ENCODE measurements at places on chromosomes 4 and X.

GRCh38 chr4:123278755-123279154, 117.8 kb upstream of the SPRY1 start:
- no peak for DNase-seq

- no peak for DNase-seq
These were observed 13.5 kb downstream of the DCHS2 start for GRCh38 chr4:154478128-154478527.

- DNase-seq: no peak
These were observed 1102.8 kb downstream of the FSTL5 start for GRCh38 chr4:161061046-161061445.

GRCh38 chrX:16981980-16982379, 35.5 kb downstream of the REPS2 start:
- DNase-seq: no peak

DNA sequence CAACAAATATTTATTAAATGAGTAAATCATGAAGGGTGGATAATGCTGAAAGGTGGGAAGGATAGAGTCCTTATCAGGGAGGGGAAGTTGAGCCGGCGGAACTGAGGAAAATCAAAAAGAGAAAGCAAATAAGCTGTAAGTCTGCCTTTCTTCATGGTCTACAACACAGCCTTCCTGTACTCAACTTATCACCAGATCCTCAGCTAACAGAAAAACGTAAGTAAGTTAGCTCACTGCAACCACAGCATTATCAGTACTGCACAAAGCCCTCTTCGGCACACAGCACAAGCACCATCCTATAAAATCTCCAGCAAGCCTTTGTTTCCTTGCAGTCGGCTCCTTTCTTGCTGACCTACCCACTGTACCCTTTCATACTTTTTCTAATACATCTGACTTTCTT, 70.3 kb downstream of the CRMP1 start:
- DNase-seq: no peak

DNA sequence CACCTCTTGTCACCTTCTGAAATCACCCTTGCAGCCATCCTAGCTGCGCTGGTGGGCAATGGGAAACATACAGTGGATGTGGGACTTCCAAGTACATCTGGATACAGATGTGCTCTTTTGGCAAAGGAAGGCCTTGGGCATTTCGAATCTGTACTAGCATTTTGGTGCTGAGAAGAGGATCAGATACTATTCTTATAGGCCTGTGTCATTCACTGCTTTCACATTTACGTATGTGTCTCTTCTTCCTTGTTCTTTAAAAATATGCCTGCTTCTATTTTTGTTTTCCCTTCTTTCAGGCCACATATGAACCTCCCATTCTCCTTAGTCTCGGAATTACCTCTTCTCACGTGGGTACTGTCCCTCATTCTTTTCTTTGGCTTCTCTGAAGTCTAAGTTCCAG, 53.1 kb downstream of the EFNB1 start:
- DNase-seq: no peak

DNA sequence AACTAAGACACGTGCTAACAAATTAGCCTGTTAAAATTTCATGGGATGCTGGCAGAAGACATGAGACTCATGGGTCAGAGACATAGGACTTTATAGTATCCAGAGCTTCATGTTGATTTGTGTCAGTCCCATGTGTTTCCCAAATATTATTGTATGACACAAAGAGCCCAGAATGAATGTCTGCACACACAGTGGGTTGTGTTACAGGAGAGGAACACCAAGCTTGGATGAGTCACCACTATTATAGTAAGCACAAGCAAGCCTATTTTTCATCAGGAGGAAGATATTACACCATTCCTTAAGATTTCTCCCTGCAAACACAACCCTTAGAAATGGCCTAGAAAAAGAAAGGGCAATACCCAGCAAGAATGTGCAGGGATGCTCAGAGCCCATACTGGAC, 15.4 kb downstream of the BBS12 start:
- DNase-seq: no peak

- DNase-seq: no peak
These were observed 204.6 kb downstream of the RBM46 start for GRCh38 chr4:154985673-154986072.

DNA sequence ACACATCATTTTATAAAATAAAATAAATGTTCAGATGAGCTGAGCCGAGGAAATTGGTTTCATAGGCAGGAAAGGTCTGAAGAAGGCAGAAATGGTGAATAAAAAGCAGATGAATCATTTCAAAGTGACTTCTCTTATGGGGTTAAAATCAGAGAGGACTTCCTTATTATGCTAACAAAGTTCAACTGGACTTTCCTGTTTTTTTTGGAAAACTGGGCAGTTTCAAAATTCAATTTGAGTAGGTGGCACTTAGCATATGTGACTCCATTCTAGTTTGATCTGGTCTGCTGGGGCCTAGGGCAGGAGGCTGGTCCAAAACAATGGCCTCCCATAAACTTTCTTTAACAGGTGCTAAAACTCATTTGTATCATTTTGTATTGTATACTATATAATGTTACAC, 1794.9 kb upstream of the TENM3 start:
- DNase-seq: no peak

DNA sequence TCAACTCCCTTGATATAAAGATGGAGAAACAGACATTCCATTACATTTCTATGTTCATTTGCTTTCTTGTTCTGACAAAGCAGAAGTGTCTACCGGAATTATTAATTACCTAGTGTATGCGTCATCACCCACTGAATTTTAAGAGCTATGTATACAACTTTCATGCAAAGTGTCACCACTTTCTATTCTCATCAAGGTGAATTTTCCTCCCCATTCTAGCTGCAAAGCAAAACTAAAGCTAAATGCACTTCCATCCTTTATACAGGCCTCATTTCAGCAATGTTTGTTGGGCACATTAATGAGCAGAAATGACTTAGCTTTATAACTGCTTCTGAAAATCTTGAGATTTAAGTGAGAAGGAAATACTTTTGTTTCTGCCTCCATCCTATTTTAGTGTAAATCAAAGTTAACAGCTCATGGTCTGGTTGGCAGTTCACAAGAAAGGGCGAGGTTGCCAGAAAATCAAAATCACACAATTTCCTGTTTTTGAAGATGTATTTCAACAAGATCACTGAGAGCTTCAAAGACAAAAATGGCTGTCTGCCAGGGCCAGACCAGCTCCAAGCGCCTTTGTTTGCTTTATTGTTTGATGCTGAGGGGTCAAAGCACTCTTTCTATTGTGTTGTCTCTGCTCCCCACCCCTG, 7.2 kb upstream of the FAM9C start:
- DNase-seq: no peak

GRCh38 chr4:76341063-76341462, 34.5 kb downstream of the STBD1 start:
- DNase-seq: no peak

GRCh38 chr4:151340751-151341385, 15.5 kb upstream of the SH3D19 start:
- no peak for DNase-seq

DNA sequence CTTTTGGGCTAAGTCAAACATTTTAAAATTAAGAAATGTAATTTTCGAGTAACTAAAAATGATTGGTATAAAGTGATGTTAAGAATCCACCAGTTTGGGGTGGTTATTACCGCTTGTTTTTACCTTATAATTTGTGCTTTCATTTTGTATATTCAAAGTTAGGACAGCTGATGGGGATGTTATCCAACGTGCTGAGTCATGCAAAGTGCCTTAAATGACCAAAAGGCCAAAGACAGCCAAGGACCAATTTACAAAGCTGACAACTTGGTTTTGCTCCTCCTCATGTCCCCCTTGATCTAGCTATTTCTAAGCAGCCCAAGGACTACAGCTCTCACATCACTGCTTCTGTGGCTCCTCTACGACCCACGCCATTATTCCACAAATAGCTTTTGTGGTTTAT, 181.4 kb upstream of the PCDH7 start:
- no peak for DNase-seq

- DNase-seq: no peak
These were observed 88.3 kb downstream of the BCOR start for GRCh38 chrX:40009462-40009851.

DNA sequence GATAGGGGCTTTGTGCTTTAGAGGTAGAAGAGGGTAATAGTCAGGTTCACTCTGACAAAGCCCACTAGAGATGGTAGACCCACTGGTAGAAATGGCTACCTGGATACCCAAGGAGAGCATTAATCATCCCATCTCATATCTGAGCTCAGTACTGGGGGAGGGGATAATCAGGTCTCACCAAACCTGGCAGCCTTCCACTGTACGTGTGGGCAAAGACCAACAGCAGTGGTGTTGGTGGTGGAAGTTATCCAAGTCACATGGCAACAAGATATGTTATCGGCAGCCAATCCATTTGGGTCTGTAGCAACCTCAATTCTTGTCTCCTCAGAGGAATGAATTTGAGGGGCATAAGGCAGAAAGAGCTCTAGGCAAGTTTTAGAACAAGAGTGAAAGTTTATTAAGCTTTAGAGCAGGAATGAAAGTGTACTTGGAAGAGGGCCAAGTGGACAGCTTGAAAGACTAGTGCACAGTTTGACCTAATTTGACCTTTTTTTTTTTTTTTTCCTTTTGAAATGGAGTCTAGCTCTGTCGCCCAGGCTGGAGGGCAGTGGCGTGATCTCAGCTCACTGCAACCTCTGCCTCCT, 67.0 kb upstream of the CXCL13 start:
- no peak for DNase-seq

DNA sequence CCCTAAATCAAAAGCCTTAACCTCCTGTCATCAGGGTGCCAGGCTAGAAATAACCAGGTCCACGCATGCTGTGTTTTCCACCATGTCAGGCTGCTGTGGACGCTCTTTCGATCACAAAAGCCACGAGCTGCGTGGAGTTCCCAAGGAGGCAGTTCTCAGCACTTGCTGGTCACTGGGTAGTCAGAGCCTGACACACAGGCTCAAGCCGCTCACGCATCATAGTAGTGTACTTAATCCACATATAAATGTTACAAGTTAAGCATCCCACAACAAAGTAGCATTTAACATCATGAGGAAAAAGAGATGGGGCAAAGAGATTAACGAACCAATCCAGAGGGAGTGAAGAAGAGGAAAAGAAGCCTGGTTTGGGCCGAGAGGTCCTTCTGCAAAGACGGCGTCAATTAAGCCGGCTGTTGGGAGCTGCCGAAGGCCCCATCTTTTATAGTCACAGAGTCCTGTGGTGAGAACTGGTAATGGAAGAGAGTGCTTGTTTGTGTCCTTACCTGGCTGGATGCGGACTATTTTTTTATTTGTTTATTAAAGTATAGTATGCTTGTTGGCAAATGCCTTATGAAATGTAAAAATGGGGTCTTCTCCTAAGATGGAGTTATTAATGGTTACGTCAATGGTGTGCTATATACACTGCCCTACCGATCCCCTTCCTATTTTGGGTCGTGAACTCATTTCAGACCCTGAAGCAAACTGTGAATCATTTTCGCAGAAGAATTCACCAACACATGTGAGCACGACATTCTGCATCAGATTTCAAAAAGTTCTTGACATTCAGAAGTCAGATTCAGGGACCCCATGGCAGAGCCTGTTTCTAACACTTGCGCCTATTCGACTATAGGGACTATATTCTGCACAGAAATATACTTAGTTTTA, 675 bp downstream of the PRIMPOL start:
- no peak for DNase-seq

Data from mesothelial cell of epicardium (in vitro differentiated cells).